Spleen (tissue), 13 donors: ENCODE measurements at places on chromosomes 6 and 20. TPM values are rescaled to one million over a fixed set of nuclear protein-coding genes. Genes with fewer than 3 reads are reported as not detected.

Gene OR2H2
- polyA plus RNA-seq: not detected

Gene PRL
- polyA plus RNA-seq: not detected

DNA sequence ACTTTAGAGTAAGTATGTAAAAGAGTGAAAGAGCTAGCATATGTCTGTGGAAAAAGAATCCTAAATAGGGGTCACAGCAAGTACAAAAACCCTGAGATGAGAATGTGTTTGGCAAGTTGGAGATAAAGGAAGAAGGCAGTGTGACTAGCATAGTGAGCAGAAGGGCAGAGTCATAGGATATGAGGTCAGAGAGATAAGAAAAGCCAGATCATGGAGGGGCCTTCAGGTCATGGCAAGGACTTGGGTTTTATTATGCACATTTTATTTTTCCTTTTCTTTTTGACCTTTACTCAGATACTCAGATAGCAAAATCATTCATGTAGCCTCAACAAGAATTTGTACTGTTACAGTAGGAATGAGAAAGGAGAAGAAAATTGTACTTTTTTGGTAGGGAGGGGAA lies 138.0 kb downstream of the GJA1 start:
- DNase-seq: no peak

GRCh38 chr6:42391441-42391840 lies 60.3 kb downstream of the TRERF1 start:
- no peak for DNase-seq

DNA sequence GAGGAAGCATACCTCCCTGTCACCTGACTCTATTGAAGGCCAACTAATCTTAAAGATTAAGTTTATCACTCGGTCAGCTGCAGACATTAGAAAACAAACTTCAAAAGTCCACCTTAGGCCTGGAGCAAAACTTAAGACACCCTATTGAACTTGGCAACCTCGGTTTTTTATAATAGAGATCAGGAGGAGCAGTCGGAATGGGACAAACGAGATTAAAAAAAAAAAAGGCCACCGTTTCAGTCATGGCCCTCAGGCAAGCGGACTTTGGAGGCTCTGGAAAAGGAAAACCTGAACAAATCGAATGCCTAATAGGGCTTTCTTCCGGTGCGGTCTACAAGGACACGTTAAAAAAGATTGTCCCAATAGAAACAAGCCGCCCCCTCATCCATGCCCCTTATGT lies 7.2 kb upstream of the PRR18 start:
- no peak for DNase-seq
